ENCODE measurements at places on chromosomes 1 and 21.
A peak's percentile ranks its signal among the peaks of the same experiment; 100 is the strongest.

DNA sequence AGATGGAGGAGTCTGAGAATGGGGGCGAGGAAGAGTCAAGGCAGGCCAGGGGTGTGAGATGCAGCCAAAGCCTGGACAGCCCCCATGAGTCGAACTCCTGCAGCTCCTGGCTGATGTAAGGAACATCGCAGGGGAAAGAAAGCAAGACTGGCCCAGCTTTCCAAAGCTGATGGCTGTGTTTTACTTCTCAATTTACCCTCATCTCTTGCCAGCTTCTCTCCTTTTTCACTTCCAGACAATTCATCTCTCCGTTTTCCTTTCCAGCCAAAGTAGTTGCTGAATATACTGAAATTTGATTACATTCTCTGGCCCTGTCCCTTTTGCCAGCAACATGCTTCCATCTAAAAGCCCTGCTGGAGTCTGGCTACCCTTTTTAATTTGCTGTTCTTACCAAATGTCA, 40.0 kb upstream of the UBE2U start:
- no peak for DNase-seq

DNA sequence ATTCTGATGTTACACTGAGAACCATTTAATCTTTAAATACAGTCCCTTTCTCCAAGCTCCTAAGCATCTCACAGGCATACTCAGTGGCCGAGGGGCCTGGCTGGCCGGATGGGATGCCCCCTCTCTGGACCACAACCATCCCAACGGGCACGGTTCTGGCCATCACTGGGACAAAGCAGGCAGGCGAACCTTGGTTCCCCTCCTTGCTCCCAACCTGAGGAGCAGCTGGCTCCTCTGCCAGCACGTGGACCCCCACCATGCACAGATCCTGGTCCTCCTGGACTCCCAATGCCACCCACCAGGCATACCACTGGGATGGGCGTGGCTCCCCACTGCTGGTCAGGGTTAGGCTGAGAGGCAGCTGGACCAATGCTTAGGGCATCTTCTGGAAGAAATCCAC, 19.8 kb upstream of the PRDM16 start:
- DNase-seq: no peak

GRCh38 chr21:37869661-37870060, 46.6 kb downstream of the KCNJ6 start:
- peak; percentile 94 for DNase-seq

- DNase-seq: no peak
These were observed 41.9 kb downstream of the LUZP1 start for GRCh38 chr1:23126801-23127200.

DNA sequence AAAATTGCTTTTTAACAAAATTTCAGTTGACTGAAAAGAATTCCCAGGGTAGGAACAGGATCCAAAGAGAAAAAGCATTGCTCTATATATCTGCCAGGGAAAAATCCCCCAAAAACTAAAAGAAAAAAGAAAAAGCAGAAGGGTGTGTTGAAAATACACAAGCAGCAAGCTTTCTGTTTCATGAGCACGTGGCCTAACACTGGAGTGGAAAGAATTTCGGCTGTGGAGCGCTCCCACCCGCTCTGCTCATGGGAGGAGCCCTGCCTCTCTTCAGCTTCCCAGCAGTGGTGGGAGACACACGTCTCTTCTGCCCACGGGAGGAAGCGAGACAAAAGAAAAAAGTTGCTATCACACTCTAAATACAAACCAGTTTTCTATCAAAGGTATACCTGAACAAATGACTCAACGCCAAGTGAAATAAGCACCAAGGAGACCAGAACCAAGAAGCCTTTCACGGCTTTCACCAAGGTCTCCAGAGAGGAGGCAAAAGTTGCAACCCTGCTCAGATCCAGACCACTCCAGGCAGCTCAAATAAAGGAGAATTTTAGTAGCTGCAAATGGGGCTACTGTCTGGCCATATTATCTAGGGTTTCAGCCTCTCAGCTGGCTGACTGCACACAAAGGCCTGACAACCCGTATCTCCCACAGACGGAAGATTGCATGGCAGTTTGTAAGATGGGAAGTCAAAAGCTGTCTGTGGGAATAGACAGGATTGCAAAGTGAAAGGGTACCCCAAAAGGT, 29.5 kb upstream of the ZNF496 start:
- no peak for DNase-seq

DNA sequence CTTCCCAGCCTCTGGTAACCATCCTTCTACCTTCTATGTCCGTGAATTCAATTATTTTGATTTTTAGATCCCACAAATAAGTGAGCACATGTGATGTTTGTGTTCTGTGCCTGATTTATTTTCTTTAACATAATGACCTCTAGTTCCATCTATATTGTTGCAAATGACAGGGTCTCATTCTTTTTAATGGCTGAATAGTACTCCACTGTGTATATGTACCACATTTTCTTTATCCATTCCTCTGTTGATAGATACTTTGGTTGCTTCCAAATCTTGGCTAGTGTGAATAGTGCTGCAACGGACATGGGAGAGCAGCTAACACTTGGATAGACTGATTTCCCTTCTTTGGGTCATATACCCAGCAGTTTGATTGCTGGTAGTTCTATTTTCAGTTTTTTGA, 51.8 kb downstream of the WDR4 start:
- no peak for DNase-seq

- no peak for DNase-seq
These were observed 8.9 kb upstream of the CELSR2 start for GRCh38 chr1:109240158-109241152.

DNA sequence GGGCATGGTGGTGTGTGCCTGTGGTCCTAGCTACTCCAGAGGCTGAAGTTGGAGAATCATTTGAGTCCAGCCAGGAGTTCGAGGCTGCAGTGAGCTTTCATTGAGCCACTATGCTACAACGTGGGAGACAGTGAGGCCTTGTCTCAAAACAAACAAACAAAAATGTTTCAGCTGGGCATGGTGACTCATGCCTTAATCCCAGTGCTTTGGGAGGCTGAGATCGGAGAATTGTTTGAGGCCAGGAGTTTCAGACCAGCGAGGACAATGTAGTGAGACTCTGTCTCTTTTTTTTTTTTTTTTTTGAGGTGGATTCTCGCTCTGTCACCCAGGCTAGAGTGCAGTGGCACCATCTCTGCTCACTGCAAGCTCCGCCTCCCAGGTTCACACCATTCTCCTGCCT, 5.0 kb upstream of the RPL5 start:
- DNase-seq: no peak

- DNase-seq: no peak
These were observed 323.7 kb downstream of the HHIPL2 start for GRCh38 chr1:222224156-222224555.

DNA sequence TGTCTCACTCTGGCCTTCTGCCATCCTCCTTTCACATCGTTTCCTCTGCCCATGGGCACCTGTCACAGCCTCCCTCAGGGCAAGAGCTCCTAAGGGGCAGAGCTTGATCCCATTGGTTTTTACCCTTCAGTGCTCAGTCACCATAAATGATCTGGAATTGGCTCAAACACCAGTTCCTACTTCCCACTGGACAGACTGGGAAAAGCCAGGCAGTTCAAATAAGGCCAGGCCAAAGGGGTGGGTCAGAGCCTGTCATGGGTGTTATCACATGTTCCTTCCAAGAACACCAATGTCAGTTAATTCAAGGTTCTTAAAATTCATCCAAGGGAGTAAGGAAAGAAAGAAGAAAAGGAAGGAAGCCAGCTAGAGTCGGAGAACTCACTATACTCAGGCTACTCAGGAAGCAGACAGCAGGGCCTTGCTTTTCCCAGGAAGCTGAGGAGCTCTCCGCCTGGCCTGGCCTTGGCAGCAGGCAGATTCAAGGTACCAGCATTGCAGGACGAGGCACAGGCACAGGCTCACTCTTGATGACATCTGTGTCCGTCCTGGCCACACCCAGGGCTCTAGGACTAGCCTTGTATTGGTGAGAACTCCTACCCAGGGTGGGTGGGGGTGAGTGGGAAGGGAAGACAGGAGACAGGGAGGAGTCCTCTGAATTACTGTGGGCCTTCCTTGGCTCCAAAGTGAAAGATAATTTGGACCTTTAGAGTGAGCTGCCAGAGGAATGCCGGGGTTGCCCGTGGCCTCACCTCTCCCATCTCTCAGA, 32.2 kb upstream of the ARTN start:
- DNase-seq: no peak

DNA sequence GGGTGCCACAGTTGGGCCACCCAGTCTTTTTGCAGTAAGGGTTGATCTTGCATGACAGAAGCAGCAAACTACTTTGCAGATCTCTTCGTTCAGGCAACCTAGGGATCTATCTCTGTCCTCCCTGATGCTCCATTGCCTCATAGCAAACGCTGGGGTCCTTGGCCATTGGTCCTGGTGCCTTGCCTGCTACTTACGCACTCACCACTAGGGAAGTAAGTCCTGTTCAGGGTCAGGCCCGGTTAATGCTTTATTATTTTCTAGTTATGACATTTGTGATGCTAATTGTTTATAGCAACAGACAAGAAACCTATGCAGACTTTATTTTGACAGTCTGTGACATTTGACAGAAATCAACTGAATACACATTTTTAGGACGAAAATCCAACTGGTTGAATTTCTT, 326.5 kb upstream of the FMN2 start:
- DNase-seq: no peak

DNA sequence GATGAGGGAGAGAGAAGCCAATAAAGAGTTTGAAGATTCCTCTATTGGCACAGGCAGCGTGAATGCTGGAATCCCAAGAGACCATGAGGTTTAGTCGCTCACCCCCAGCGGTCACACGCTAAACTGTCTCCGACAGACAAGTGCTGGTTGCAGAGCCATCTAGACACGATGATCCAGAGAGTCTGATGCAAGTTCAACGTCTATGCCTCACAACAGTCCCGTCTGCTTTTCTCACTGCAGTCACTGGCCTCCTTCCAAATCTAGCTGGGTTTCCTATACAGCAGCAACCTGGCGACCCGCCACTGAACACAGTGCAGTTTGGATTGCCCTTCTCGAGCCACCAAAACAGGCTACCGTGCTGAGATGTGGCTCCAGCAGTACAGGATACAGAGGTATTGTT, 98.6 kb upstream of the KRTAP19-8 start:
- DNase-seq: no peak

DNA sequence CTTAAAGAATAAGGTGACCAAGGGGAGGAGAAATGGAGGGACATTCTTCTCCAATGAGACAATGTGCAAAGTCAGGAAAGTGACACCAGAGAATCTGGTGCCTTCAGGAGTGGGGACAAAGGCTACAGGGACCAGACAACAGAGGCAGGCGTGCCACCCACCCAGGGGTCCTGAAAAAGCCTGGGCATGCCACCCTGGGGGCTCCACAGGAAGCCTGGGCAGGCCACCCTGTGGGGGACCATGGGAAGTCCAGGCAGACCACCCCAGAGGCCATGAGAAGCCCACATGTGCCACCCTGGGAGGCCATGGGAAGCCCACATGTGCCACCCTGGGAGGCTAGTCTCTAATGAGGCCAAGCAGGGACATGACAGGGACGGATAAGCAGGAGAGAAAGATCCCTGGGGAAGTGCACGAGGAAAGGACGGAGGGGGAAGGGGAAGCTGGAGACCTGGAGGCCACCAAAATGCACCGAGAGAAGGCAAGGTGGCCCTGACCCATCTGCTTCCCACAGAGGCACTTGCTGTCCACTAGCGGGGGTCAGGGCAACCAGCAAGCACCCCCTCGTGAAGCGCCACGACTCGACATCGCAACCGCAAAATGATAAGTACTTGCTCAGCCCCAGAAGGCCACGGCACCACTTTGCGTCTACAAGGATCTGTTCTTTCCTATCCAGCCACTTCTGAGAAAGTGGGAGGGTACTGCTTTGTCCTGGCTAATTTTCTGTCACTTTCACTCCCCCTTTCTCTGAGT, 7.2 kb upstream of the PDE9A start:
- DNase-seq: no peak

GRCh38 chr1:151009206-151009587, 948 bp downstream of the PRUNE1 start:
- DNase-seq: no peak

GRCh38 chr1:94819945-94820746, at the start of gene SLC44A3:
TSS of gene SLC44A3 (plus strand) at chr1:94820357. CDS start at chr1:94820452, 95 bp downstream.
- no peak for DNase-seq

DNA sequence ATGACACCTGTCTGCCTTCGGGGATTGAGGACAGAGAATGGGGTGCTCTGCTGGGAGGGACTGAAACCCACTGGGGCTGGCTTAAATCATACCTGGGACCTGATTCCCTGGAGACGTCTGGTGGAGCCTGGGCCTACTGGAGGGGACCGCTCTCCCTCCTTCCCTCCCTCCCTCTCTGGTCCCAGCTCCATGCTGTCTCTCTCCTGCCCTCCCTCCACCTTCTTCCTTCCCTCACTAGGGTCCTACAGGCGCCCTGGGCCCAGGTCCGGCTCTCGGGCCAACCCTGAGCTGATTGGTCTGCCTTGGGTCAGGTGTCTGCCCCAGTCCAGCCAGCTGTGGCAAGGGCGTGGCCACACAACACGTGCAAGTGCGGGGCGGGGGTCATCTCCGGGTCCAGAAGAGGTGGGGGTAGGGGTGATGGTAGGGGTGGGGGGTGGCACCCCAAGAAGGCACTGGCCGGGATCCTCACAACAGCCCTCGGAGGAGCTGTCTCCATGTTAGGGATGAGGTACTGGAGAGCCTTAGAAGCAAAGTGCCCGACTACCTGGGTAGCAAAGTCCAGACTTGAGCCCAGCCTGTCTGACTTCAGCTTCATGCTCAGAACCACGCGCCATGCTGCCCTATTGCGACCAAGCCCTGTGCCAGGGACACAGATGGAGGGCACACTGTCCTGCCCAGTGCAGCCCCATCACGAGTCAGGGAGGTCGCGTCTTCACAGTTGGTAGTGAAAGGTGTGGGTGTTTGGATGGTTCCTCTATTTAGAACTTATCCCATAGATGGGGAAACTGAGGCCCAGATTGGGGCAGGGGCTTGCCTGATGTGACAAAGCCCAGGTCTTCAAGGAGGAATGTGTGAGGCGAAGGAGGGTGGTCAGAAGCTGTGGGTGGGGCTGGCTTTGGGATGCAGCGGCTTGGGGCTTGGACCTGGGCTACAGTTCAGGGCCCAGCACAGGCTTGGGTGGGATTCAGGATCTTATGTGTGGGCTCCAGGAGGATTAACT, 574.1 kb downstream of the PTPRU start:
- DNase-seq: no peak

DNA sequence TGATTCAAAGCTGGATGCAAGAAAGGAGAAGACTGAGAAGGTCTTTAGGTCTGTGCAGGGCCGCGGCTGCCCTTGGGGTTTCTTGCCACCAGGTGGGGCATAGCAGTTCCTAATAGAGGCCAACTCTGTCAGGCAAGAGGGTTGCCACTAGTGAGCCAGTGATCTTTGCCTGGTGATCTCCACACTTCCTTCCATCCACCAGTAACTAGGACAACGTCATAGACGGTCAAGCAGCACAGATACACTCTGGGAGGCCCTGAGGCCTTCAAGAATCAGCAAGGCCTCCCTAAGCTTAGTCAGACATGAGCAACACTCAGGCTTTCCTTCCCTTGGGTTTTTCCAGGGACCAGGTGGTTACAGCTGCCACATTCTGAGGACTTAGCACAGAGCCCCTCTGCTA, 32.9 kb upstream of the ATP2B4 start:
- no peak for DNase-seq

GRCh38 chr21:31338908-31339368, 5.1 kb downstream of the TIAM1 start:
- DNase-seq: no peak

DNA sequence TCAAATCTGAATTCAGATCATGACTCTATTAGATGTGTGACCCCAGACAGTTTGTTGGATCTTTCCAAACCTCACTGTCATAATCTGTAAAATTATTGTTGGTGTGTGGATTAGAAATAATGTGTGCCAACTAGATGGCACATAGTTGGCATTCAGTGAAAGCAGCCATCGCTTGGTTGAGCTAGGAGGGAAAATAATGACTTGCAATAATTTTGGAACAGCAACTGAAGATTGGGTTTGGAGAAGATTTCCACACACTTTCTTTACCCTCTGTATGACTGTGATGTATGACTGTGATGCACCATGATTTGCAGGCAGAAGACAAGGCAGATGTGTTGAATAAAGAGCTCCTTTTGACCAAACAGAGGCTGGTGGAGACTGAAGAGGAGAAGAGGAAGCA, 24.0 kb upstream of the CACYBP start:
- no peak for DNase-seq
